ENCODE measurements at places on chromosomes 7 and 10. TPM values are rescaled to one million over a fixed set of nuclear protein-coding genes. Genes with fewer than 3 reads are reported as not detected.

GRCh38 chr7:682810-683209 lies 43.7 kb upstream of the DNAAF5 start:
- no peaks in the 10 kb centered on the region for H3K4me1 ChIP-seq
- DNase-seq, result no peak
- no peaks in the 10 kb centered on the region for H3K36me3 ChIP-seq
- no peak overlapping the region for H3K27ac ChIP-seq

DNA sequence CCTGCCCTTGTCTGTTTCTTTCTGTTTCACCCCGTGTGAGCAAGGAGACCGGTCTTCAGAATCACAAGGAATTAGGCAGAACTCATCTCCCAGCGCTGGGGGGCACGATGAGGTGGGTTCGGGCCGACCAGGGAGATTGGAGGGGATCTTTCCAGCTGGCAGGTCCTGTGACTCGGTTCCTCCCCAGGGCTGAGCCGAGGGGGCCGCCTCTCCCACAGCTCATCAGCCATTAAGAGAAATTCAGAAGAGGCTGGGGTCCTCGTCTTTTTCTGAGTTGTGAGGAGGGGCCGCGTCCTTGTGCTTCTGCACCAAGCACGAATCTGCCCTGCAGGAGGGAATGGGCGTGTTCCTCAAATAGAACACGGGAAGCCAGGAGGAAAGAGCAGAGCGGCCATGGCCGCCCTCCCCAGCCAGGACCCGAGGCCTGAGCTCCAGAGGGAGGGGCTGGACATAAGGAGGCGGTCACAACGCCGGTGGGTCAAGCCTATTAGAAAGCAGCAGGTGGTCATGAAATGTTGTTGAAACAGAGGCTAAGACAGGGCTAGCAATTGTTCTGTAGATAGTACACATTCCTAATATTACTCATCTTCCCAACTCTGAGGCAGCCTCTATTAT lies 125.3 kb downstream of the ADARB2 start:
- H3K4me1 ChIP-seq, result no peaks in the 10 kb centered on the region
- DNase-seq, result no peak
- no peaks in the 10 kb centered on the region for H3K36me3 ChIP-seq
- H3K27ac ChIP-seq, result no peak overlapping the region

DNA sequence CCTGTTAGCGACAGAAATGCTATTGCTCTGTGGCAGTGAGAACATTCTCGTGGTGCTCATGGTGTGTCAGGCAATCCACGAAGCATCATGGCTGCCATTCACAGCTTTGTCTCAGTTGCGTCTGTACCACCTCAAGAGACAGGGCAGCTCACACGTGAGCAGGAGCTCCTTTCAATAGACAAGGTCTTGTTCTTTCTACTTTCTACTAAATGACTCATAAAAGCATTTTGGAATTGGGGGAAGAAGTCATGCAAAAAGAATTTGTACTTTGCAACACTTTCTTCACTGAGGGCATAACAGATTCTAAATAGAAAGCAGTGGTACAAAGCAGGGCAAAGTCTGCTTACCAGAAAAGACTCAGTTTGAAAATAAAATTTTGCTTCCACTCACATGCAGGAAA lies 638.5 kb downstream of the PHTF2 start:
- H3K27me3 ChIP-seq, result no peaks in the 10 kb centered on the region
- H3K27ac ChIP-seq, result no peak overlapping the region
- no peaks in the 10 kb centered on the region for H3K36me3 ChIP-seq
- DNase-seq, result no peak
- no peaks in the 10 kb centered on the region for H3K4me1 ChIP-seq
- H3K4me3 ChIP-seq, result no peak overlapping the region

DNA sequence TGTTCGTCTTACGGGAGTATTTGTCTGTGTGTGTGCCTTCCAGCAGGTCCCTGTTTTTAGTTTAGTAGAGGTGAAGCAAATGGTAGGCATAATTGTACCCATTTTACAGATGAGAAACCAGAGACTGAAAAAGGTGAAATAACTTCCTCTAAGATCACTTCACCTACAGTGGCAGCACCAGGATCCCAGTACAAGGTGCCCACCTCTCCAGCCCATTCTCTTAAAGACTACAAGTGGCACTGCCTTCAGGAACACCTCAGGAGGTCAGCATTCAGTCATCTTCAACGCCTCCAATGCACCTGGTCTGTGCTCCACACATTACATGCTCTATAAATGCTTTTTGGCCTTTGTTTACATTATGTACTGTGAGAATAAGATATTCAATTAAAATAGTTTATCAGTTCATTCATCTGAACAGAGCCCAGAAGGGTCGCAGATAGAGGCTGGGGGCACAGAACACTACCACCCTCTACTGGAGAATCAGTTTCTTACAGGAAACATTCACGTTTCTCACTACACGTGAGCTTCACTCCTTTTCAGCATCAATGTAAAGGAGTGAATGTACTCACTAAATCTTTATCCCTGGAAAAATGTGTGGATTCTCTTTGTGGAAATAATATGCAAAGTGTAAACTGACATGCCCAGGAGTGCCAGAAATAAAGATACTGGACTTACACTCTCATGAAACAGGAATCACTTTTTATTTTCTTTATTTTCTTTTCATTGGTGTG lies 45.5 kb upstream of the ABLIM1 start:
- no peaks in the 10 kb centered on the region for H3K36me3 ChIP-seq
- no peaks in the 10 kb centered on the region for H3K4me1 ChIP-seq
- H3K27ac ChIP-seq, result no peak overlapping the region
- no peak overlapping the region for H3K4me3 ChIP-seq
- DNase-seq, result no peak

GRCh38 chr7:4665661-4666060 lies 16.4 kb upstream of the FOXK1 start:
- H3K27me3 ChIP-seq, result no peaks in the 10 kb centered on the region
- peaks cover 4% of the 10 kb centered on the region for H3K4me1 ChIP-seq
- no peak for DNase-seq
- H3K36me3 ChIP-seq, result no peaks in the 10 kb centered on the region

- no peaks in the 10 kb centered on the region for H3K36me3 ChIP-seq
- no peaks in the 10 kb centered on the region for H3K27me3 ChIP-seq
- no peak for DNase-seq
These were observed 161.7 kb upstream of the CSTF2T start for GRCh38 chr10:51861051-51861450.

DNA sequence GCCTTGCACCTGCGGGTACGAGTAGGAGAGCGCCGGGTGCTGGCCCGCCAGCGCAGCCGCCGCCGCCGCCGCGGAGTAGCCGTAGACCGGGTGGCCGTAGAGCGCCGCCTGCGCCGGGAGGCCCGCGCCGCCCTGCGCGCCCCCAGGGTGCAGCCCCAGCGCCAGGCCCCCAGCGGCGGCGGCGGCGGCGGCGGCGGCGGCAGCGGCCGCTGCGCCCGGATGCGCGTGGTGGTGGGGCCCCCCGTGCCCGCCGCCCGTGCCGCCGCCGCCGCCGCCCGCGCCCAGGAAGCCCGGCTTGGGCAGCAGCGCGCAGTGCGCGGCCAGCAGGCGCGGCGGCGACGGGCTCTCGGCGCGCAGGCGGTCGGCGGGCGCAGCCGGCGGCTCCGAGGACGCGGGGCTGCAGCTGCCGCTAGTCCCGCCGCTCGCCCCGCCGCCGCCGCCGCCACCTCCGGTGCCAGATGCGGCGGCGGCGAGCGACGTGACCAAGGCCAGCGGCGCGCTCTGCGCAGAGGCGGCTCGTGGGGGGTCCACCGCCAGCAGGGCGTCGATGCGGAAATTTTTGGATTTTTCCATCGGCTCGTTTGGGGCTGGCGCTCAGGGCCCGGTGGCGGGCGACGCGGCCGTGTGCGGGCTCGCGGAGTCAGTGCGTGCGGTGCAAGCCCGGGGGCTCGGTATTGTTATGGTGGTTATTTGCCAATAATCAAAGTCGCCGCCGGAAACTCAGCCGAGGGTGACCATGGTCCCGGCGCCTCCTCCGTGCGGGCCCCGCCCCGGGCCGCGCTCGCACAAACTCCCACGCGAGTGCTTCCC lies 480 bp downstream of the MNX1 start:
- no peaks in the 10 kb centered on the region for H3K36me3 ChIP-seq
- H3K27ac ChIP-seq, result peak overlapping the region; percentile 94
- H3K4me3 ChIP-seq, result peak overlapping the region; percentile 43
- no peaks in the 10 kb centered on the region for H3K27me3 ChIP-seq
- no peak for DNase-seq

DNA sequence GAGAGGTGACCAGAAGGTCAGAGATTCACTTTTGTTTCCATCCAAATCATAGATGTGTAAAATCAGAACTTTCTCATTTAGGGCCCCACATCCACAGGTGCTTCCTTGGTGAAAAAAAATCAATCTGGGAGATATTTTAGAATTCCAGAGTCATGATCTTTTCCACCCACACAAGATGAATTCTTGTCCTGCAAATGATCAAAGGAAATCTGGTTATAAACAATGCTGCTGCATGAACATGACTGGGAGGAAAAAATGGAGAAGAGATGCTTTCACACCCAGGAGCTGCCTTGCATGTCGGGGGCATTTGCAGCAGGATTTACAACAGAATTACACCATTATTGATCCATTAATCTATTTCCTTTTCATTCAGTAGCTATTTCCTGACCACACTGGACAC lies 106.5 kb upstream of the TMEM72 start:
- peaks cover 56% of the 10 kb centered on the region for H3K4me1 ChIP-seq
- no peaks in the 10 kb centered on the region for H3K27me3 ChIP-seq
- H3K4me3 ChIP-seq, result no peak overlapping the region
- H3K27ac ChIP-seq, result peak overlapping the region; percentile 44

- H3K36me3 ChIP-seq, result no peaks in the 10 kb centered on the region
- H3K4me3 ChIP-seq, result no peak overlapping the region
- no peaks in the 10 kb centered on the region for H3K4me1 ChIP-seq
These were observed 349.1 kb downstream of the TCERG1L start for GRCh38 chr10:130962240-130963051.

DNA sequence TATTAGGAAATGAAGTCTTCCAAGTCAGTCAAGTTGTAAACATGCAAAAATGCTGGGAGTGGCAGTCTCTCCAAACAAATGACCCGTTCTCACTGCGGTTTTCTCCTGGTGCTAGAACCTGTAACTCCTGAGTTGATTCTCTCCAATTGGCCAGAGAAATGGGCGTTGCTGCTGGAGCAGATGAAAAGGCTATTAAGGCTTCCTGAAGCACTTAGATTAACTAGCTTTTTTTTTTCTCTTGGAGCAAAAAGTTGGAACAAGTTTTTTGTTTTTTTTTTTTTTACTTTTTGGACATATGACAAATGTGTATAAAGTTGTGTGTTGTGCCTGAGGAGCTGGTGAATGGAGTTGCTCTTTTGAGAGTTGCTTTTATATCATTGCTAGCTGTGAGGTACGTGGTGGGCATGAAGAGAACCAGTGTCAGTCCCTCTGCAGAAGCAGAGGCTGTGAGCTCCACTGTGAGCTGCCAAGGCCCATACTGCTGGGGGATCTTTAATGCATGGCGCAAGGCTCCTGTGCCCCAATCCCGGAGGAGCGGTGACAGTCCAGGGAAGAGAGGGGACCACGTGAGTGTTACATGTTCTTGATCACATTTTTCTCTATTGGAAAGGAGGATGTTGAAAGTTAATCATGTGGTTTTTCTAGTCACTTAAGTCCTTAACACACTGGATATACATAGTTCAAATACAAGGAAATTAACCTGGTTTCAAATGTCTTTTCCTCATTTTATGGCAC lies 393.6 kb upstream of the GALNT17 start:
- H3K36me3 ChIP-seq, result no peaks in the 10 kb centered on the region
- peaks cover 7% of the 10 kb centered on the region for H3K4me1 ChIP-seq
- H3K4me3 ChIP-seq, result no peak overlapping the region
- no peaks in the 10 kb centered on the region for H3K27me3 ChIP-seq

GRCh38 chr7:82164813-82165212 lies 278.8 kb downstream of the CACNA2D1 start:
- H3K27me3 ChIP-seq, result no peaks in the 10 kb centered on the region
- H3K4me1 ChIP-seq, result no peaks in the 10 kb centered on the region
- H3K4me3 ChIP-seq, result no peak overlapping the region
- no peak overlapping the region for H3K27ac ChIP-seq

DNA sequence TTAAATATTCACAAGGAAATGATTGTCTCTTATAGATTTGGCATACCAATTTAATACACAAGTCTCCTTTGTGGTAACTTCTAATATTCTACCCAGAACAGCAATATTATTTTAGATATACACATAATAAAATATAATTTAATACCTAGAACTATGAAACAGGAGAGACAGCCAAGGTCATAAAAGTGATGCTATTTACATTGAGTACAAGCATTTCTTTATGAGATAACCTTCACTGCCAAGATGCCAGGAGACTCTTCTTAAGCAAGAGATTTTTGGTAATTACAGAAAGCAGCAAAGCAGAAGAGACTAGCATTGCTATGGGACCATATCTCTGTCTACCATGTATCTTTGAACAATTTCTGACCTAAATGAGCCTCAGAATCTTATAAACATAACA lies 764.6 kb upstream of the GHITM start:
- H3K4me1 ChIP-seq, result no peaks in the 10 kb centered on the region
- H3K27me3 ChIP-seq, result no peaks in the 10 kb centered on the region
- no peak overlapping the region for H3K27ac ChIP-seq

DNA sequence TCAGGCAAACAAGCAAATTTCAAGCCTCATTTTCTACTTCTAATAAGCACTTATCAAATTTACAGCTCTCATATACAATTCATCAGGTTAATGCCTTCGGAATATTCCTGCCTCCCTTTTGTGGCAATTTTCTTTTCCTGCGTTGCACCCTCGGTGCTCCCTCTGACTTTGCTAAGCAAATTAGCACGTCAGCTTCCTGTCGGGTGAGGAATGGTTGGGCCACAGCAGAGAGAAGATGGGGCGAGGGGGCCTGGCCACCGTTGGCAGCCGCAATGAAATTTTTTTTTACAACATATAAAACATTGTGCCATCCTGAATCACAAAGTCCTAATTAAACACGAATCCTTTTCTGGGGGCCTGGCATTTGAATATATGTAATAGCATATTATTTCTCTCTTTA lies 28.1 kb downstream of the ELFN1 start:
- H3K27ac ChIP-seq, result no peak overlapping the region
- DNase-seq, result no peak
- no peaks in the 10 kb centered on the region for H3K4me1 ChIP-seq
- H3K4me3 ChIP-seq, result no peak overlapping the region
- H3K36me3 ChIP-seq, result no peaks in the 10 kb centered on the region

- no peak overlapping the region for H3K4me3 ChIP-seq
- H3K27me3 ChIP-seq, result no peaks in the 10 kb centered on the region
- no peak overlapping the region for H3K27ac ChIP-seq
- DNase-seq, result no peak
- H3K36me3 ChIP-seq, result peaks cover 32% of the 10 kb centered on the region
These were observed 13.7 kb downstream of the RFC2 start for GRCh38 chr7:74240482-74240881.

DNA sequence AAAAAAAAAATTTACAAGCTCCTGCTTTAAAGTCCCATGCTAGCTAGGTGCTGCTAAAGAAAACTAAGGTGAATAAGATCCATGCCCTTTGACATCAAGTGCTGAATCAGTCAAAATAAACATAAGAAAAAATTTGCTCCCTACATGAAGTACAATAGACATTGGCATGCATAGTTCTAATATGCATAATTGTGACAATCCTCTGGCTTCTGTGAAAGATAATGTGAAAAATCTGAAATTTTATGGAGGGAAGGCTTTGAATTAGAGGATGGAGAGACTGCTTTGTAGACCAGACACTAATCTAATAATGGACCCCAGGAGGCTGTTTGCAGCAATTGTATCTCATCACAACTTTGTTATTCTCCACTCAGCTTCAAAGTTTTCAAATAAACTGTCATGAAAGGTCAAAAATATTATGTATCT lies 127.9 kb upstream of the CDK1 start:
- H3K27ac ChIP-seq, result no peak overlapping the region
- H3K27me3 ChIP-seq, result no peaks in the 10 kb centered on the region
- no peaks in the 10 kb centered on the region for H3K36me3 ChIP-seq
- no peak for DNase-seq
- no peak overlapping the region for H3K4me3 ChIP-seq
- H3K4me1 ChIP-seq, result peaks cover 14% of the 10 kb centered on the region

The CYP2C8 gene
- total RNA-seq, result 12.9 TPM

The AKR1D1 gene
- total RNA-seq, result not detected

The VWC2 gene
- not detected for total RNA-seq

The PRRT4 gene
- not detected for total RNA-seq

The SEMA3C gene
- 3.4 TPM for total RNA-seq

The DKK1 gene
- total RNA-seq, result not detected

The SPDYE16 gene
- not detected for total RNA-seq
